ENCODE measurements at places on chromosomes 5 and 9.

DNA sequence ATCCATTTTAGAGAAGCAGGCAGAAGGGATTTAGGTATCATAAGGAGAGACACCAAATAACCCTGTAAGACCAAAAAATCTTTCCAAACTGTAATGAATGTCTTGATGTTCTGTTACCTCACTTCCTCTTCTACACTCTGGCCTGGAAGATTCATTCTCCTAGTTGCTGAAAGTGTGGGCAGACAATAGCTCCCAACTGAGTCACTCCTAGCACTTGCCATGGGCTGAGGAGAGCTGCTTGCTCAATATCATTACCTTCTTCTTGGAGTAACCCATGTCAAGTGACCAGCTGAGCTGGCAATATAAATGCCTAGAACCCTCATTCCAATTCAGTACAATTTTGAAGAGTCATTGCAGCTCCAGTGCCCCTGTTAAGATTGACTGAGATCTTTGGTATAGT is 1985.5 kb upstream of the CDH6 start:
- no peak for DNase-seq

DNA sequence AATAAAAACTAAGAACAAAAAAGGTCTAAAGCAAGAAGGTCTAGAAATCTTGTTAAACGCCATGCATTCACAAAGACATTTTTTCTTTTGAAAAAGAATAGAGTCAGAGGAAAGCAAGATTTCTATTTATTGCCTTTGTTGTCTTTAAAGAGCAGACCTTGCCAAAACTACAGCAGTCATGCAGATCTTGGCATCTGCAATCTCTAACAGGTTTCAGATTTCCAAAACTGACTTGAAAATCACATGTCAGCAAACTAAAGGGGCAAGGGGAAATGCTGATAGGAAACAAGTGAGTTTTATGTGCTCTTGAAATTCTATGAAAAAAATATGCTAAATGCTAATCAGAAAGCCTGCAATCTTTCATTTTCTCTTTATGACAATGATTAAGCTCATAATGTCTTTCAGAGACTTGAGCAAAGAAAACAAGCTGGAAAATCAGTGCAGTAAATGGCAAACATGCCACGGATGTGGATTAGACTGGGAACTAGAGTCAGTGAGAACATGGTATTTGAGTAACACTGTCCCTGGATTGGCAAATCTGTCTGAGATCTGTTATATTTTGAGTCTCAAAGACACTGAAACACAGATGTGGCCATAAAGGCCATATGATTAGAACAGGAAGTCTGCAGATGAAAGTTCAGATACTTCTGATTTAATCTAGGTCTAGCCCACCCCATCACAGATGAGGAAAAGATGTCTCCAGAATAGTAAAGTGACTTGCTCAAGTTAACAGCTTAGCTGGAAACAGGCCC is 361.4 kb upstream of the RPS23 start:
- no peak for DNase-seq

GRCh38 chr5:161431963-161432362 is 114.6 kb downstream of the GABRB2 start:
- DNase-seq = no peak

DNA sequence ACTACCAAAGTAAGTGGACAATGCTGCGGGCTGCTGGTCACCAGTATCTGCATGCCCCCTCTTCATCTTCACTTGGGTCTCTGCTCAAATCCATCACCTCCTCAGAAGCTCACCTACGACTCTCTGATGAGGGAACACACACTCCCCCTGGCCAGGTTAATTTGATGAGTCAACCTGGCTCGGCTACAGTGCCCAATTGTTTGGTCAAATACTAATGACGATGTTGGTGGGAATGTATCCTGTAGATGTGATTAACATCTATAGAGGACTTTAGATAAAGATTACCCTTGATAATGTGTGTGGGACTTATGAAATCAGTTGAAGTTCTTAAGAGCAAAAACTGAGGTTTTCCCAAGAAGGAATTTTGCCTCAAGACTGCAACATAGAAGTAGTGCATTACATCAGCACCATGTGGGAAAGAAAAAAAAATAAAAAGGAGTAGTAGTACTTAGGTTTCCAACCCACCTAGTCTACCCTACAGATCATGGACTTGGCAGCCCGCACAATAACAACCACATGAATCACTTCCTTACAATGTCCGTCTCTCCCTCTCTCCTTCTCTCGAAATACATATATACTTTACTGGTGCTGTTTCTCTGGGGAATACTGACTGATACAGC is 467.3 kb downstream of the DNAH5 start:
- DNase-seq = no peak

GRCh38 chr9:26657958-26658357 is 234.6 kb downstream of the CAAP1 start:
- no peak for DNase-seq

DNA sequence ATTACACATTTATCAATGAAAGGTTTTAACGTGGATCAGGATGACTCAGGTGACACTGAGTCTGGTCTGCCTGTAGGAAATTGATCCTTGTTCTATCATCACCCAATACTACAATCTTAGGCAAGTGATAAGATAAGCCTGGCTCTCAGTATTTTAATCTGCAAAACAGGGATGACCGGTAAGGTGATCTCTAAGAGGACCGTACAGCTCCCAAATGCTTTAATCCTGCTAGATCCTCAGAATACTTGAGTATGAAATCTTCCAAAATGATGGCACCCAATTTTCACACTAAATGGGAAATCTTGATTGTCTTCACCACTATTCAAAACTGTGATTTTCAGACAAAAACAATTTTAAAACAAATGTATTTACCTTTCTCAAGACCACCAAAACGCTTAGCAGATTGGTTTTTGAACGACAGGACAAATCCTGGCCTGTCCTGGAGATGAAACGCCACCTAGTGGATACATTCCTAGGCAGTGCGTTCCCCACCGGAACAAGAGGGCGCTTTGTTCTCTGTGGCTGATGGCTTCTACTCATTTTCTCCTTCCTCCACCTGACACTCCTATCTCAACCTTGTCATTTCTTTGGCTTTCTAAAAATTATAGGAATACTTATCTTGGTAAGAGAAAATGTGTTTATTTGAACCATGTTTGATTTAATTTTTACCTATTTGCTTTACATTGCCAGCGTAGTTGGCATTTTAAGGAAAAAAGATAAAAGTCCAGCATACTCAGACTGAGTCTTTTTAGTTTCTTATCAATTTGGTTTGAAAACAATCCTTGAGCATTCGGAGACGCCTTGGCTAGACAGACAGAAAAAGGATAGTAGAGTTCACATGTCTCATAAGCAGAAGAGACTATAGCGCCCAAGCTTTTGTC is 41.2 kb upstream of the VCAN start:
- DNase-seq = no peak

GRCh38 chr9:136994888-136995230 is 1.5 kb downstream of the CLIC3 start:
- DNase-seq = no peak

DNA sequence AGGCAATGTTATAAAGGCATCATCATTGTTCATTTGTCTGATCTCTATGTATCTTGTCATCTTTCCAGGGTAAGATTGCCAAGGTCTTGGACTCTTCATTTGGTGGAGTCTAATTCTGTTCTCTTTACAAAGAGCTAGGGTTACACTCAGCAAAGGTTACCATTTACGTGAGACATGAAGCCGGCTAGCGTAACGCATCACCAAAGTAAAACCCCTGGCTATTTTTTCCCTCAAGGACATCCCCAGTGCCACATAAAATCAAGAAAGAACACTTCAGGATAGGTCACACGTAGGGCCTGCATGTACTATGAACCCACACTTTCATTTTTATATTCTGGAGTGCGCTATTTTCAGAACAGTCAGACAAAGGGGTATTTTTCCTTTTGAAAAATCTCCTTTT is 20.0 kb upstream of the MYOT start:
- no peak for DNase-seq

- DNase-seq = no peak
Observed at GRCh38 chr9:19133549-19134345, 6.5 kb upstream of the PLIN2 start.

DNA sequence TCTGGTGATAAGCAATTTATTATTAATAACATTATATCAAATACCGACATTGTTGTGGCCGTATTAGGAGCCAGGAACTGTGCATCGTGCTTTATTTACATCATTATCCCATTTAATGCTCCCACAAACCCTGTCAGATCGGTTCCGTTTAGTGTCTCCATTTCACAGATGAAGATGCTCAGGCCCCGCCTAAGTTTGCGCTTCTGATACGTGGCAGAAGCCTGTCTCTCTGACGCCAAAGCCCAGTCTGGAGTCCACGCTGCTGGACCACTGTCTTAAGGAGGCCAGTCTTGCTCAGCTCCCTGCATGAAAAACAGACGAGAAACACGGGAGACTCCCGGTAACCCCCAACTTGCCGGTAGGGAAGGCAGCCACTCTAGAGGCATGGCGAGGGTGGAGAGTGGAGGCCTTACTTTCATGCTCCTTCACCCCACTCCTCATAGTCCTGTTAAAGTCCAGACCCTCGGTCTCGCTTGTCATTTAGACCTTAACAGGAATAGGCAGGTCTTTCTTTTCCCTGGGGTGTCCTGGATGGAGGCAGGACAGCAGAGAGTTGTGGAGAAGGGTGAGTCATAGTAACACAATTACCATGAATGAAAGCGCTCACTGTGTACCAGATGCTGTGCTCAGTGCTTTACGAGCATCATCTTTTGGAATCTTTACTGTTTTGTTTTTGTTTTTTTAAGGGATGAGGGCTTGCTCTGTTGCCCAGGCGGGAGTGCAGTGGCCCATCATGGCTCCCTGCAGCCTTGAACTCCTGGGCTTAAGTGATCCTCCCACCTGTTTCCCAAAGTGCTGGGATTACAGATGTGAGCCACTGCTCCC is 872 bp downstream of the TXNDC15 start:
- peak; percentile 45 for DNase-seq

DNA sequence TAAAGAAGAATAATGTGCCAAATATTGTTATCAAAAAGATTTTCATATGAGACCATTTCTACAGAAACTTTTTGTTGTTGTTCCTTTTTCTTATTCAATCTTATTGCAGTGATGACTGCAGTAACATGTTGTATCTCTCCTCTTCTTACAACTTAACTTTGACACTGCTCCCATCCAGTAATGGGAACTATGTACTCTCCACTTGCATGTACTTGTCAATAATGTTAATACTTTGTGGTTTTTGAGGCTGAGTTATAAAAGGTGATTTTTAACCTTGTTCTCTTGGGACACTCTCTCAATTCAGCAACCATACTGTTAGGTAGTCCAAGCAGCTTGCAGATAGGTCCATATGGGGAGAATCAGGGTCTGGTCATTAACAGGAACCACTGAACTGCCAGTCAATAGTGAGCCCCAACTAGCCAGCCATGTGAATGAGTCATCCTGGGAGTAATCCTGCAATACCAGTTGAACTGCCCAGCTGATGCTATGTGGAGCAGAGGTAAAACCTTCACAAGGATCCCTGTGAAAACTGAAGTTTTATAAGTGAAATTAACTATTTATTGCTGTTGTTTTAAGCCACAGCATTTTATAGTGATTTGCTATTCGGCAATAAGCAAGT is 199.6 kb upstream of the DAB2 start:
- no peak for DNase-seq

DNA sequence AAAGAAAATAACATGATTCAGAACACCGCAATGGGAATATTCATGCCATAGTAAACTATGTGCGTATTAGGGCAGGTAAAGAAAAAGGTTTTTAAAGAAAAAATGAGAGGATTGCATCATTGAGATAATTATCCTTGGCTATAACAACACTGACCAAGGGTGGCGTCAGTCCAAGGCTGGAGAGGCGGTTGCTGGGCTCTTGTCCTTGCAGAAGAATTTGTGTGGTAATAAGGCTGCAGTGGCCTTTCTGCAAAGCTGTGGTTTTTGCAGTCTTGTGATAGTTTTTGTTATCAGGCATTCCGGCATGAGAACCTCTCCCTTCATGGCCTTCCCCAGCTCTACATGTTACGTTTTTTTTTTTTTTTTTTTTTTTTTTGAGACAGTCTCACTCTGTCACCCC is 14.0 kb downstream of the BOD1 start:
- DNase-seq = no peak

- no peak for DNase-seq
Observed at GRCh38 chr5:174327896-174328295, 282.4 kb downstream of the NSG2 start.

GRCh38 chr9:6917162-6917561 is 159.4 kb downstream of the KDM4C start:
- no peak for DNase-seq

DNA sequence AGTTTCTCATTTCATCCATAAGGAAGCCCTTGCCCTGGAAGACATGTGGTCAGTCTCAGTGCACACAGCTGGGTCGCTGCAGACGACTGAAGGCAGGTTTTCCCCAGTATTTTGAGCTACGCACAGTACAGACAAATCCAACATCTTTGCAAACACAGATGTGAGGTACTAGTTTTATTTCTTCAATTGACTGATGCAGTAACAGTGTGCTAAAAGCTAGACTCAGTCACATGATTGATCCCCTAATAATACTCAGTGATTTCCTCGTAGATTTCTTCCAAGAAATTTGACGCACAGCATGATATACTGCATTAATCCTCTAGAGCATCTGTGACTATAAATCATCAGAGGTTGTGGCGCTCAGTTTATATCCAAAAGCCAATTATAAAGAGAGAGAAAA is 346.1 kb downstream of the DIRAS2 start:
- DNase-seq = no peak

GRCh38 chr5:174596429-174596828 is 128.0 kb upstream of the MSX2 start:
- DNase-seq = no peak

- no peak for DNase-seq
Observed at GRCh38 chr9:95629585-95629984, 112.8 kb upstream of the PTCH1 start.

- no peak for DNase-seq
Observed at GRCh38 chr9:96020792-96021550, 145.5 kb downstream of the ERCC6L2 start.

- DNase-seq = no peak
Observed at GRCh38 chr5:138903130-138903775, 28.1 kb upstream of the LRRTM2 start.

- no peak for DNase-seq
Observed at GRCh38 chr9:92483627-92484545, 1.6 kb upstream of the ASPN start.

- DNase-seq = no peak
Observed at GRCh38 chr9:127388856-127389238, 8.1 kb upstream of the SLC2A8 start.

DNA sequence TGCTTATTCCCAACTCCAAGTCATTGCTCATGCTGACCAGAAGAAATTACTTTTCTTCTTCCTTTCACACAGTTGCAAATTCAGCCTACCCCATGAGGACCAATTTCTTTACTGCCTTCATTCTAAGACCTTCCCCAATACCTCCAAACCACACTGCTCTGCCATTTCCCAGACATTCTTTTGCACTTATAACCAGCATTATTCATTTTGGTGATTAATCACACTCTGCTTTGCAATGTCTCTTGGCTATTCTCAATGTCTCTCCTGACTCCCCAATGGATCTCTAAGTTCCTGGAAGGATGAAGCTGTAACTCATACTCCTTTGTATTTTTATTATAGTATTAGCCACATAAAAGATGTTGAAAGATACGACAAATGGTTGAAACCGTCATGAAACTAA is 105.7 kb upstream of the RANBP3L start:
- DNase-seq = no peak

GRCh38 chr5:14208071-14209021 is 65.2 kb downstream of the TRIO start:
- DNase-seq = no peak

- DNase-seq = peak; percentile 71
Observed at GRCh38 chr5:137498736-137499505, at the start of gene SPOCK1. Gene SPOCK1, minus strand, starts transcription at chr5:137499326.

- no peak for DNase-seq
Observed at GRCh38 chr9:18720691-18721090, 246.7 kb downstream of the ADAMTSL1 start.

- DNase-seq = no peak
Observed at GRCh38 chr9:70525519-70525918, 111.1 kb upstream of the KLF9 start.
